Kidney tubule cell (primary cell): ENCODE measurements at places on chromosomes 2 and 18.

GRCh38 chr2:196759378-196759706 lies 40.1 kb downstream of the GTF3C3 start:
- no peak for DNase-seq

DNA sequence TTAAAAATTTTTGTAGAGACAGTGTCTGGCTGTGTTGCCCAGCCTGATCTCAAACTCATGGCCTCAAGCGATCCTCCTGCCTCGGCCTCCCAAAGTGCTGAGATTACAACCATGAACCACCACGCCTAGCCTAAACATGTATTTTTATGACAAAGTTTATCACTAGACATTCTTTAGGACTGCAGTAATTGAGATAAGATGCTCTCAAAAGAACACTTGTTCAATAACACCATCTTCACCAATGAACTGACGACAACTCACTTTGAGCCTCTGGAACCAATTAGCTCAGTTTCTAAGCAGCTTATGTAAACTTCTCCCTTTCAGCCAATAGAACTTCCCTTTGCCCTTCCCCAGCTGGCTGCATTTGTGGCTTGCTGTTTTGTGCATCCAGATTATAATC lies 15.3 kb upstream of the PPP4R1 start:
- no peak for DNase-seq

DNA sequence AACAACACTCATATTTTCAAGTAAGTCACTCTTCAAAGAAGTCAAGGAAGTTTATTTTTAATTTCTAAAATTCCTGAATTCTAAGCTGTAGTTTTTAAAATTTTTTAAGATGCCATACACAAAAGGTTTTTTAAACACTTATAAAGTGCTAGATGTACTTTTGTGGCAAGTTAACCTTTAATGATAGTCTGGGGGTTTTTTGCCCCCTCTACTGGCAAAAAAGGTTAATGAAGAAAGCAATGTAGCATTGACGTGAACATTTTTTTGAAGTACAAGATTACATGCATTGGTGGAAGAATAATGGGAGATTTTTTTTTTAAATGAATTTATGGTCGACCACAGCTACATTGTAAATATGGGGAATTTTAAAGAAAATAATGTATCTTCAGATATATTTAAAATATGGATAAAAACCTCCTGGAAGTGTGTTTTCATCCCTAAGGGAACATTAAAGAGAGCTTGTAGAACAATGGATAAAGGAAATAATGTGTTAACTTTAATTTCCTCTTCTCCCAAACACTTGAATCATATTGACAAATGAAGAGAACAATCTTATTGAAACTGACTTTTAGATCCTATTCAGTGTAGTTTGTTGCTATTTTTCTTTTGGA lies 12.6 kb downstream of the ITPRID2 start:
- DNase-seq, result peak; percentile 36

DNA sequence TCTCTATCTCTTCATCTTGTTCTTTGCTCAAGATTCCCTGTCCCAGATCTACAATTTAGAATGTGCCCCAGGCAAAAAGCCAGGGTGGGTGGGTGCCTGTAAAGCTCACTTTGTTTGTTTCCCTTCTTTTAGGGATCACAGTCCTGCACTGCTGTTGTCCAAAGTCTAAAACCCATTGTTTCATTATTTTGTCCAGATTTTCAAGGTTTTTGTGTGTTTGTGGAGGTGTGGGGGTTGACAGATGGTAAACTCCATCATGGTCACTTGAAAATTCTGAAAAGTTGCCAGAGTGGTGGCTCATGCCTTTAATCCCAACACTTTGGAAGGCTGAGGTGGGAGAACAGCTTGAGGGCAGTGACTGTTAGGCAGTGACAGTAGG lies 41.5 kb downstream of the YES1 start:
- DNase-seq, result no peak

DNA sequence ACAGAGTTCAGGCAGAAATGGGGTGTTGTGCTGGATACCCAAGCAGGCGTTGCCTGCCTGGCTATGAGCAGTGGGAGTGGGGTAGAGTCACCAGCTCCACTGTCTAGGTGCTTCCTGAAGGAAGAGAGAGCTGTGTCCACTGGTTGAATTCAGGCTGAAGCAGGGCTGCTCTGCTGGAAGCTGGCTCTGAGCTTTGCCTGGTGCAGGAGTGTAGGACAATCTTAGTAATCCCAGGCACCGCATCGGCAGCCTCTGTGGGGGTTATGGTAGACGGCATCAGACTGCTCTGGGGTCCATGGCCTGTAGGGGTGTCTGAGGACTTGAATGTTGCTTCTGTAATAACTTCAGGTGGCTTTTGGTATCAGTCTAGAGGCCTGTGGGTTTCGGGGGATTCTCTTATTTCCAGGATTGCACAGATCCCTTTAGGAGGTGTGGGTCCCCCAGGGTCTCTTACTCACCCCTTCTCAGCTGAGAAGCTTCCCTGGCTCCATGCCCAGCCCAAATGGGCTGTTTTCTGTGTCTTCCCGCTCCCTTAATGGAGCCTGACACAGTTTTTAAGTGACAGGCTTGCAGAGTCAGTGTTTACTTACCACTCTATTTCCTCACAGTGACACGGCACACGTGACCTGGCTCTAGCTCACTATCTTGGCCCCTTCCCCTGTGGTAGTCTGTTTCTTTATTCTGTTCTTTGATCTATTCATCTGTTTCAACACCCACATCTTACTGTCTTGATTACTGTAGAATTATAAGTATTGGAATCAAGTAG lies 644.3 kb downstream of the CBLN2 start:
- DNase-seq, result no peak

- DNase-seq, result peak; percentile 75
Observed at GRCh38 chr18:9055185-9055584, 47.3 kb upstream of the NDUFV2 start.

- no peak for DNase-seq
Observed at GRCh38 chr18:40812981-40813515, 1142.0 kb upstream of the PIK3C3 start.

DNA sequence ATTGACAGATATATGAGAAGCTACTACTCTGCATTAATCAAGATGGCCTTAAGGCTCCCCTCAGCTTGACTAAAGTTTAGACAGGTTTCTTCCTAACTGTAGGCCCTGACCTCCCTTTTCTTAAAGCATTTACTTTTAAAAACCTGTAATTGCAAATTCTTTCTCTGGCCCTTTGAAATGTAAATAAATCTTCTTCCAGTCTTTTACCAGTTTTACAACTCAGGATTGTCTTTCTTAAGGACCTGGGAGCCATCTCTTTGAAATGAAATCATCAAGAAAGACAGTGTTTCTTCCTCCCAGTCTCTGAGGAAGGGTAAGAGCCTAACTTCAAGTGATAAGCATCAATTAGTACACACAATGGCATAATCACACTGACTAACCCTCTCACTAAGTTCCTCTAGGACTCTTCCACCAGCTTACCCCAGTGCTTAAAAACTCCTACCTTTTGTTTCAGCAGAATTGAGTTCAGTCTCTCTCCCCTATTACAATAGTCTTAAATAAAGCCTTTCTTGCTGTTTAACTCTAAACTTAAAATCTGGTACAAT lies 58.7 kb upstream of the CDH20 start:
- DNase-seq, result no peak

DNA sequence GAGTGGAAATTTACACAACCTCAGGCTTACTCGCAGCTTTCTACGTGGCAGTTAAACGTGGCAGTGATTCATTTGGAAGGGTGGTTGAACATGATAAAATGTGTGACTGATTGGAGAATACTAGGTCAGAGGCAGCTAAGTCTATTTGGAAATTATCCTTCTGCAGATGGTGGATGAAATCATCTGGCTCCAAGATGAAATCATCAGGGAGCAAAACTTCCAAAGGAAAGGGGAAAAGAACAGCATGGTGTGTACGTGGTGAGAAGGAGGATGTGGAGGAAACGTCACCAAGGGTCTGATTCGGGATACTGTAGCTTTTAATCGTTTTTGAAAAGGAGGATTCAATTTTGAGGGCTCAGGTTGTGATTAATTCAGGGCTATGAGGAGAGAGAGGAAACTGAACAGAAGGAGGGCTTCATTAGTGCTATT lies 47.9 kb downstream of the COL3A1 start:
- DNase-seq, result no peak

GRCh38 chr18:48300463-48300961 lies 108.7 kb downstream of the ZBTB7C start:
- peak; percentile 25 for DNase-seq

DNA sequence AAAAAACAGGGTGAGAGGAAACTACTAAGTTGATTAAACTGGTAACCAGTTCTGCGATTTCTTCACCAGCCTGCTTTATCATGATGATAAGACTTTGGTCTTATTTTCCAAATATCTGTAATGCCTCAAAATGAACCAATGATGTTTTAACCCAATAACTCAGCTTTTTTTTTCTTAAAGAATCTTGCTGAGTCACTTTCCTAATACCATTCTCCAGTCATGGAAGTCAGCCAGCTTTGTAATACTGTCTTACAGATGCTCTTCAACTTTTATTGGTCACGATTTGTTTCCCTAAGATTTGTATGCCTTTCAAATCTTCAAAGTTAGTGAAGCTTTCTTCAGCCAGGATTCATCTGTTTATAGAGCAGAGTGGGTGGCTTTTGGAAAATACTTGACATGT lies 47.7 kb upstream of the SMIM21 start:
- peak; percentile 38 for DNase-seq

- DNase-seq, result peak; percentile 47
Observed at GRCh38 chr2:26978061-26978596, 7.7 kb downstream of the MAPRE3 start.

DNA sequence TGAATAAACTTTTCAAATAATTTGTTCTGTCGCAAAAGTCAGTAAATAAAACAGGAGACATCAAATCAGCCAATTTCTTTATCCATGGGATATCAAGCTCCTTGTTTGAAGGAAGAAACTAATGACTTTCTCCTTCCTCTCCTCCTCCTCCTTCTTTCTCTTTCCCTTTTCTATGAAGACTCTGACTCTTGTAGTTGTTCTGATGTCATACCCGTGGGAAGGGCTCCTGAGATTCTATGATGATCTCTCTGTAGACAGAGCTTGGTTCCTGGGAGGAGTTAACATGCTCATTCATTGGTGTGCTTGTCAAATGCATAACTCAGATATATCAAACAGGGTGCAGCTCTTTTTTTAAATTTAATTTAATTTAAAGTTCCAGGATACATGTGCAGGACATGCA lies 118.7 kb upstream of the KCTD1 start:
- DNase-seq, result no peak

DNA sequence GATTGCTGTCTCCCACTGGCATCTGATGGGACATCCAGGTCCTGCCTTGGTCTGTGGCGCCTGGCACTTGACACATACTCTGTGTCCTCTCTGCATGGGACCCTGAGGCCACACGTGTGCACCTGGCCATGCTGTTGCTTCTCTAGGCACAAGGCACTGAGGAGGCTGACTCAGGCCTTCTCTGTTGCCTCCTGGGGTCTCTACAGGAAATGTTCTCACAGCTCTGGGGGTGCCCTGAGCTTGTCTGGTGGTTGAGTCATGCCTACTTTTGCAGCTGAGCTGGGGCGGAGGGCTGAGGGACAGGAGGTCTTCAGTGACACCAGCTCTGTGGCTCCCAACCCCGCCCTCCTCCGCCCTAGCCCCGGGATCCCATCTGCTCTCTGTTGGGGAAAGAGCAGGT lies 207.0 kb upstream of the HS6ST1 start:
- DNase-seq, result no peak

DNA sequence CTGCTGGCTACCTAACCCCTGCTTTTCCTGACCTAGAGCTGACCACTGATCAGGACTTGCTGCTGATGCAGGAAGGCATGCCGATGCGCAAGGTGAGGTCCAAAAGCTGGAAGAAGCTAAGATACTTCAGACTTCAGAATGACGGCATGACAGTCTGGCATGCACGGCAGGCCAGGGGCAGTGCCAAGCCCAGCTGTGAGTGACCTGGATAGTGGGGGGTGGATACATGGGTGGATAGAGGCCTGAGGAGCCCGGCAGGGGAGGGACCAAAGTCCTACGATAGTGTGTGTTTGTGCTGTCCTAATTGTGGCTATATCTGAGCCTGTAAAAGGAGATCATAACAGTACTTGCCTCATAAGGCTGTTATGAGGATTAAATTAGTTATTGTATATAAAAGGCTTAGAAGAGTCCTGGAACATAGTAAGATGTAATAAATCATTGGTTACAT lies 8.2 kb downstream of the PLCD4 start:
- DNase-seq, result no peak

DNA sequence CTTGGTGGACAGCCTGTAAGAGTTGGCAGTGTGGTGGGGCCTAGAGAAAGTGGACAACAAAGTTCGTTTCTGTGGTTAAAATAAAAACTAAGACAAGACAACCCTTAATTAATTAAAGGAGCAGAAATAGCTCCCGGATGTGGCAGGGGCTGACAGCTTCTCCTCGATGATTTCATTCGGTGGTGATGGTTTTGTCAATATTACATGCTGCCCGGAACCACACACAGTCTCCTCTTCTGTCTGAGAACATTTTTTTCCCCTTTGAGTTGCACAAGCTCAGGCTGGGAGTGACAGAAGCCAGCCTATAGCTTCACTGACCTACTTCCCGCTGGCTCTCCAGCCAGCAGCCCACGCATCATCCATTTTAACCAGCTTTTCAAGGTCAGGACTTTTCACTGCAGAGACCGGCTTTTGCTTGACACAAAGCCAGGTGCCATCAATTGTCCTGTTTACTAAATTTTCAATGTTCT lies 378.8 kb downstream of the SLC4A3 start:
- no peak for DNase-seq

DNA sequence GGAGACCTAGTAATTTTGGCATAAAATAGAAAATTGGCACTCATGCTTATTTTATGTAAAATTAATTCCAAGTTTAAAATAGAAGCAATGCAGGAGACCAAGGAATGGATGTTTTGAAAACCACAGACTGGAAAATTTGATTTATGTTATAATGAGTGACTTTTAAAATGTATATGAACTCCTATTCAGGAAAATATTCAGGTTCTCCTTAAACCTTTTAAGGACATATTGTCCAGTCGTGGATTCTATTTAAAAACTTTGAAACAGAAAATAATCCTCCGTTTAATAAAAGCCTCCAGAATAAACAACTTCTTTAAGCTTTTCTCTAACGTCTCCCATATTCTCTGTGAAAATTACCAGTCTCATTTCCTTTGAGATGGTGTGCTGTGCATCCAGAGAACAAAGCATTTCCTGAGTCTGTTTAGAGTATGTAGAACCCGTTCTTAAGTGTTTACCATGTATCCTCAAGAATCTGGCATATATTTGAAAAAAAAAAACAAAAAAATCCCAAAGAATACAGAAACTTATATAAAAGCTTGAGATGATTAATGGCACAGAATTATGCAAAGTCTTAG lies 8.6 kb upstream of the YES1 start:
- no peak for DNase-seq

- DNase-seq, result no peak
Observed at GRCh38 chr2:137986268-137986667, 22.0 kb downstream of the HNMT start.

DNA sequence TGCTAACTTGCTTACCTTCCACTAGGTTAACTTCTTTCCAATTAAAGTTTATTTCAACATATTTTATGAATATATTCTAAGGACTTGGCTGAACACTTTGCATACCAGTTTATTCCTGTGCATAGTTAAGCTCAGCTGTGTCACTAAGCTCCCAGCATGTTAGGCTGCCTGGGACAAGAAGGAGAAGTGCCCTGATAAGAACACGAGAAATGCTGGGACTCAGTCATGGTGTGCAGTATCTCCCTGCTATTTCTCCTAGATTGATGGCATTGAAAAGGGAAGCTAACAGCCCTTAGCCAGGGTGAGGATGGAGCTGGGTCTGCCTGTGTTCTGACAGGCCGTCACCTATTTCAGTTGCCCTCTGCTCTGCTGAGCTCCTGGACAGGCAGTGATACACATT lies 164.3 kb downstream of the TRABD2A start:
- DNase-seq, result no peak

GRCh38 chr2:130843321-130843985 lies 6.7 kb downstream of the ARHGEF4 start:
- DNase-seq, result no peak

GRCh38 chr18:13868501-13869271 lies 44.7 kb downstream of the MC5R start:
- no peak for DNase-seq
